ENCODE measurements at places on chromosomes 1 and 21. TPM values are rescaled to one million over a fixed set of nuclear protein-coding genes. Genes with fewer than 3 reads are reported as not detected.

MYOG gene
- not detected for total RNA-seq

KRTAP21-2 gene
- not detected for total RNA-seq

FYB2 gene
- 15.2 TPM for total RNA-seq

ASPM gene
- total RNA-seq: 0.40 TPM

DNA sequence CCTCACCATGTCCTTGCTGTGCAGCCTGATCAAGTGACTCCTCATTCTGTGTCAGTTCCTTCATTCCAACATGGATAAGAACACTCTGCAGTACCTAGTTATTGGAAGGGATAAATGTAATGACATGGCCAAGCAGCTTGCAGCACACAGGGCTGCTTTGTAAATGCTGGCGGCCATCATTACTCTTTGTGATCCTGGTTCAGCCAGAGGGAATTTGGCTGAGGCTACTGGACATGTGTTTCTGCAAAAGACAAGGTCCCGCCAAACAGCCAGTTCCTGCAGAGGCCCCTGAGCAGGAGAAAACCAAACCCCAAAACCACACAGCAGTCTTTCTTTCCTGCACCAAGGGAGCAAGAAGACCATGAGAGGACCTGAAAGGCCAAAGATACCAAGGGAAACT lies 495.8 kb downstream of the AJAP1 start:
- DNase-seq: no peak

- no peak for DNase-seq
Observed at GRCh38 chr1:232621050-232621449, 8.9 kb downstream of the SIPA1L2 start.

DNA sequence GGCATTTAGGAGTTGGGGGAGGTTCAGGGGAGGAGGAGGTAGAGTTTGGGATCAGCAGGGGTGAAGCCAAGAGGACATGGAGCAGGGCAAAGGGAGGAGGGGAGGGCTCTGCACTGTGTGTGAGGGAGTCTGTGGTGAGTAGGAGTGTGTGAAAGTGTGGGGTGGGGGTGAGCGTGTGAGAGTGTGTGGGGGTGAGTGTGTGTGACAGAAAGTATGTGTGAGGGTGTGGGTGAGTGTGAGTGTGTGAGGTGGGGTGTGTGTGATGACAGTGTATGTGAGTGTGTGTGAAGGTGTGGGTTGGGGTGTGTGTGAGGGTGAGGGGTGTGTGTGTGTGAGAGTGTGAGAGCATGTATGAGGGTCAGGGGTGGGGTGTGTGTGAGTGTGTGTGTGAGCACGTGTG lies 62.6 kb downstream of the GNG4 start:
- DNase-seq: no peak

DNA sequence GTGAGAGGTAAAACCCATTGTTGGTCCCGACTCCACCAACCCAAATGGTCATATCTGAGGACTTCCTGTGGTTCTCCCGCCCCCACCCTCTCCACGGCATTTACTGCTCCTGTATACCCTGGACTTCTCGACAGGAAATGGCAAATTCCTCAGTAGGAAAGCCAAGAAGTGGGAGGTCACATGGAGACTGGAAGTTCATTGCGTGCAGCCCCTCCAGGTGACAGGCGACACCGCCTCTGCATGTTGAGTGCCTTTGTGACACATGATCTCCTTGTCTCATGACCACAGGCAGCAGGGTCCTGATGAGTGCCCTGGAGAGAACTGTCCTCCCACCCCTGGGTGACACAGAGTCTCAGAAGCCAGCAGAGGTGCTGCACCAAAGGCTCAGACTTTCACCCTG lies 24.2 kb downstream of the ERG start:
- DNase-seq: no peak

DNA sequence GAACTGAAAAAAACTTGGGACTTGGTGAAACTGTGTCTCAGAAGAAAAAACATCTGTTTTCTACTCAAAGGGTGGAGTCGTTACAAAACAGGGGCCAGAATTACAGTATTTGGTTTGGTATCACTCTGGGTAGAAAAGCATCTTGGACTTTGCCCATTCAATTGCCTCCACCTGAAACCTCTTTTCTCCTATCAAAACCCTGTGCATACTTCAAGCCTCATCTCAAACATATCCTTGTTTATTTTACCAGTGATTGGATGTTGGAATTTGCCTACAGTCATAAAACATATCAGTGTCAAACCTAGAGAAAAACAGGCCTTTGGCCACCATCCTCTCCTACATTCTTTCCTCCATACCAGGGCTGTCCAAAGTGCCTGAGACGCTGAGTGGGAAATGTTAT lies 281.5 kb downstream of the PLPP3 start:
- DNase-seq: no peak

DNA sequence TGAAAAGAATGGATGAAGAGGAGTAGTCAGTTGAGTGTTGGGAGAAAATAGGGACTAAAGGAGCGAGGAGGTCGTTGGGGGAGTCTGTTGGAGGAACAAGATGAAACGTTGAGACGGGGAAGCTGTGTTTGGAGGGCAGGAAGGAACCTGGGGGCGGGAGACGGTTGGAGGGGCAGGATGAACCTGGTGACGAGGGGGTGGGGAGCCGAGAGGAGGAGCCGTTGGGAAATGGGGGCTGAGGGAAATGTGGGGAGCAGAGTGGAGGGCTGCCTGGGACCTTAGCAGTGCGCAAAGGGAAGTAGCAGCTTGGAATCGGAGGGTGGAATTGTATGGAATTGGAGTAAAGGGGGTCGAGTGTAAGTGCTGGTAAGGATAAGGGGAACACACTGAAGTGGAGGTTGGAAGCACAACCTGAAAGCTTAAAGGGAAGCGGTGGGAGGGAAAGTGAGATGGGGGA lies 630 bp downstream of the MTF2 start:
- no peak for DNase-seq
